ENCODE measurements at places on chromosomes 11 and 22. TPM values are rescaled to one million over a fixed set of nuclear protein-coding genes. Genes with fewer than 3 reads are reported as not detected.

GRCh38 chr11:121248496-121248895 is 44.1 kb upstream of the SC5D start:
- DNase-seq = no peak

DNA sequence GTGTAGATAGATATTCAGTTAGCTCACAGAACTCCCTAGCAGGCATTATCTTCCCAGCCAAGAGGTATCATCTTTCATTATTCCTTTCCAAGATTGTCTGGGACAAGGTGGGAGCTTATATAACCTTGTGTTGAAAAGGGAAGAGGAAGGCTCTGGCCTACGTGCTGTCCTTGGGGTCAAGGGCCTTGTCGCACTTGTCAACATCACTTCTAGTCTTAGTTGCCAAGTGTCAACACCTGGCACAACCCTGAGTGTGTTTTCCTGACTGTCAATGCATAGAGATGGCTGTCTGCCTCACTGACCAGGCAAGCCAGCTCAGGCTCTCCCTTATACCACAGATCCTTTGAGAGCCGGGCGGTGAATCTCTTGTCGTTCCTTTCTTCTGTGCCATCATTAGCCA is 331.9 kb downstream of the CNTN5 start:
- DNase-seq = no peak

GRCh38 chr11:68684385-68685356 is at the start of gene GAL:
Gene GAL, plus strand, starts transcription at chr11:68684544. Its CDS starts 380 bp downstream, at chr11:68684924.
- DNase-seq = no peak

DNA sequence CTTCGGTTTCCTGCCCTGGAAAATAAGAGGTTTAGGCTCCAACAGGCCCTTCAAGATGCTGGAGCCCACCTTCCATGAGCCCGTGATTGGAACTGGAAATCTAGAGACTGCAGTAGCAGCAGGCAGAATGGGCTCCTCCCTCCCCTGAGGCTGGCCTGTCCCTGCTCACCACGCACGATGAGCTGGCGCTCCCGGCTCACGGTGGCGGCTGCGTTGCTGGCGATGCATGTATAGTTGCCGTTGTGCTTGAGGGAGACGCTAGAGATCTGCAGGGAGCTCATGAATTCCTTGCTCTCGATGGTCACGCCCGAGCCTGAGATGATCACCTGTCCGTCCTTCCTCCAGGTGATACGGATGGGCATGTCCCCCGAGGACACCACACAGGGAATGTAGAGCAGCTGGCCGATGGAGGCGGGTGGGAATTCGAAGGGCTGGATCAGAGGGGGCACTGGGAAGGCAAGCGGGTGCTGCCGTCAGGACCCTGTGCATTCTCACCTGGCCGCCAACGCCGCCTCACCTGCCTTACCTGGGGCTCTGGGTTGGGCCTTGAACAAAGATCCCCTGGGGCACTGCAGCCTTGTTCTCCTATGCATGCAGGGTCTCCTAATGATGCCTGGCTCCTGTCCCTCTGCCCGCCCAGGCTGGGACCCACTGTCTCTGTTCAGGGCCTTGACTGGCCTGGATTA is 177.8 kb downstream of the CEP164 start:
- no peak for DNase-seq

POU2F3 gene
- total RNA-seq = 2.2 TPM

OR4C15 gene
- not detected for total RNA-seq

FGF19 gene
- not detected for total RNA-seq

MS4A3 gene
- total RNA-seq = not detected
